ENCODE measurements at places on chromosomes 2 and 18.

- DNase-seq, result peak; percentile 3
Measured at GRCh38 chr2:36965206-36965605, 1.1 kb downstream of the STRN start.

DNA sequence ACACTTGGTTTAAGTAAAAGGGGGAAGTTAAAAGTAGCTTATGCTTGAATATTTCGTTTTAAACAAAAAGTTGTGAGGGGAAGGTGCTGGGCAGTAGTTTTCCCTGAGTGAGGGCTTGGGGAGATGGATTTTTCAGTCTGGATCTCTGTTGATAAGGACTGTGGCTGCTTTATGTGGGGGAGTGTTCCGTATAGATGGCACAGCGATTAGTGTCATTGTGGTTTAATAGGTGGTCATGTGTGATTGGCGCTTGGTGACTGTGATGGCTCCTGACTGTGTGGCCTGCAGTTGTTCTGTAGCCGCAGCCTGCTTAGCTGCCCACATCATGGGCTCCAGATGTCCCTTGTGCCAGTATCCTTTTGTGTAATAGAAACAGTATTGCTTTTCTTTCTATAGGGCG lies 156.2 kb downstream of the WDSUB1 start:
- DNase-seq, result no peak

GRCh38 chr2:12652723-12653122 lies 64.0 kb upstream of the TRIB2 start:
- no peak for DNase-seq

DNA sequence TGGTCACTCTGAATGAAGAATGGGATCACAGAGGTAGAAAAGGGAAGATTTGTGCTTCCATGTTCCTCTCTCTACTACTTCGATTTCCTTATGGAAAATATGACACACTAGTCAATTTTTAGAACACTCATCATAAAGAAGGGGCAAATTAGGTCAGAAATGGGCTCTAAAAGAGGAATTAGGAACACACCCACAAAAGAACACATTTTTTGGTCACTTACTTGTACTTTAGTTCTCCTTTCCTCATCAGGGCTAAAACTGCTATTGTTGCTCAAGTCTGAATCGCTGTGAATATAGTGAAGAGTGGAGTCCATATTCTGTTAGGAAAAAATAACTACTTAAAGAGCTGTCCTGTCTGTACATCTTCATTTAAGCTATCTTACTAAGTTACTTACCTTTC lies 52.6 kb downstream of the PPP4R1 start:
- DNase-seq, result no peak

DNA sequence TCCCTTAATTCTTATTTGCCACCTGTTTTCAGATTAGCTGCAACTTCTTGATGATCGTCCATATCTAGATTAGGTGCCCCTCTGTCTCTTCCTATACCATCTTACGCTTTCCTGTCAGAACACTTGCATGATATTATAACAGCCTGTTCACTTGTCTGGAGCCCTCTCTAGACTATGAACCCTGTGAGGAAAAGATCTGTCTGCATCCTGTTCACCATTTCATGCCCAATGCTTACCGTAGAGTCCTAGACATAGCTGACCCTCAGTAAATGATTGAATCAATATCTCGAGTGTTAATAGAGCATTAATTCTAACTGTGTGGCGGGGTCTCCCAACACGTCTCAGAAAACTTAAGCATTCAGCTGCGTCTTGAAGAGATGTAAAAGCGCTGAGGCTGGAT lies 31.8 kb upstream of the TMEM17 start:
- no peak for DNase-seq
